ENCODE measurements at places on chromosomes 7 and 10.
A peak's percentile ranks its signal among the peaks of the same experiment; 100 is the strongest.

DNA sequence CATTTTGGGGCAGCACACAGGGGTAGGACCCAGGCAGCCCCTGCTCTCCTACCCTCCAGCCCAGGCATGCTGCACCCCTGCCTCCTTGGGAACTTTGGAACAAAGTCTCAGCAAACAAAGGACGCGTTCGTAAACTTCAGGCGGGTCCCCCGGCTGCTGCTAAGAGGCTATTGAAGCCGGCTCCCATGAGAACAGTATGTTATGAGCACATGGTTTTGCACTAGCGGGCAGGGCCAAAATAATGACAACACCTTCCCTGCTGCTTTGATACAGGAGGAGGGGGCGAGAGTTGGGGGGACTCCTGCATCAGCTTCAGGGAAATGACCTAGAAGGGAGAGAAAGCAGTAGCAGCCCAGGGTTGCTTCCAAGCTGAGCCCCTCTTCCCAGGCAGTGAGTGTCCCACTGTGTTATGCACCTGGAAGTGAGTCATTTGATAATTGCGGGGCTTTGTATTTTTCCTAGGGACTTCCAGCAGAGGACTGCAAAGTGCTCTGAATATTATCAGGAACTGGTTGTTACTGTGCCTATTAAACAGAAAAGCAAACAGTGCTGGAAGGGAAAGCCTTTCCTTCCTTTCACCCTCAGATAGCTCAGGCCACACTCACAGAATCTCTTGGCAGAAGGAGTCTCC, 6.9 kb downstream of the ITPRIP start:
- DNase-seq: no peak

GRCh38 chr7:112201411-112201810, 4.8 kb downstream of the DOCK4 start:
- no peak for DNase-seq

DNA sequence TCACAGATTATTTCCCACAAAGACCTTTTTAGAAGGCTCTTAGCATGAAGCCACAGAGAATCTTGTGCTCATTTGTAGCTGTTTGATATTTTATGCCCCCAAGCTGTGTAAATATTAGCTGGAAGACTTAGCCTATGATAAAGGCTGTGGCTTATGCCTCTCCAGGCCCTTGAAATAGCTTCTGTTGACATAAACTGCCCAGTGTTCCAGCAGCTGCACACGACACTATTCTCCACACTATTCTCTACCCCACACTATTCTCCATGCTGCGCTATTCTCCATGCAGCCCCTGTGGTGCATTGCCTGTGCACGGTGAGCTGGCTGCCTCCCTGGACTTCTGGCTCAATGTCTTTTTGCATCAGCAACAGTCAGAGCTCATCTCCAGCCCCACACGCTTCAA, 13.1 kb downstream of the DDC start:
- no peak for DNase-seq

- no peak for DNase-seq
Measured at GRCh38 chr7:111067251-111067650, 23.7 kb upstream of the LRRN3 start.

DNA sequence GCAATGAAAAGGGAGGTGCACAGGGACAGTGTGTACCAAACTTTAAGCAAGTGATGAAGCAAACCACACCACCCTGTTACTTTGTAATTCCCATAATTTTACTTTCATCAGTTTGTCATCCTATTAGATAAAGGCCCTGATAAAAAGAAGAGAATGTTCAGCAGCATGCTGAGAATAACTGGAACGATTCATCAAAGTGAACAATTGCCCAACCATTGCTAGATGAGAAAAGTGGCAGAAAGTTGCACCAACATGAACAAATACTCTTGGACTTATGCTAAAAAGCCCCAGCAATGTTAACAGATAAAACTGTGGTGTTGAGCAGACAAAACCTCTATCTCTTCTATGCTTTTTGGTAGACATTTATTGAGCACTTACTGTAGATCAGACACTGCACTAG, 75.5 kb upstream of the PCGF5 start:
- no peak for DNase-seq

GRCh38 chr7:66537380-66537779, 91.3 kb upstream of the KCTD7 start:
- DNase-seq: no peak

GRCh38 chr10:15290150-15290549, 80.9 kb downstream of the FAM171A1 start:
- no peak for DNase-seq

DNA sequence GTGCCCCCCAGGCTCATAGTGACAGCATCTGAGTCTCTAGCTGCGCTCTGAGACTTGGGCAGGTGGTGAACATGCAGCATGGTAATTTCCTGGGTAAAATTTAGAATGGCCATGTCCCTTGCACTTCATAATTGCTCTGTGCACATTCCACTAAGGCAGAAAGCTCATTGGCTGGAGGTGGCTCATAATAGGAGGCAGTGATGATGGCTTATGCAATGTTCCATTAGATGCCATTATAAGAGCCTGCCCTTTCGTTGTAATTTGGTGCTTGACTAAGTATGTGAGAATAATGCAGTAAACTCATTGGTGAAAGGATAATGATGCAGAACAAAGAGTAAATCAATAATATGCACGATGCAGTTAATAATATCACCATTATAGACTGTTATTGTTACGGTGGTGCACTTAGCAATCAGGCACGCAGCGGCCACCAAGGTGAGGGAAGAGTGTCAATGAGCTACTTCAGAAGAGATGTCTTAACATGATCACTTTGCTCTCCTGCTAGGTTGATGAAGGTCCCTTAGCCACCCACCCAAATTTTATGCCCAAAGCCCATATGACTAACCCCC, 545.9 kb downstream of the KCNMA1 start:
- no peak for DNase-seq

GRCh38 chr10:122308417-122309141, 37.5 kb downstream of the BTBD16 start:
- DNase-seq: no peak

- no peak for DNase-seq
Measured at GRCh38 chr7:78493401-78493800, 694.8 kb downstream of the PHTF2 start.

DNA sequence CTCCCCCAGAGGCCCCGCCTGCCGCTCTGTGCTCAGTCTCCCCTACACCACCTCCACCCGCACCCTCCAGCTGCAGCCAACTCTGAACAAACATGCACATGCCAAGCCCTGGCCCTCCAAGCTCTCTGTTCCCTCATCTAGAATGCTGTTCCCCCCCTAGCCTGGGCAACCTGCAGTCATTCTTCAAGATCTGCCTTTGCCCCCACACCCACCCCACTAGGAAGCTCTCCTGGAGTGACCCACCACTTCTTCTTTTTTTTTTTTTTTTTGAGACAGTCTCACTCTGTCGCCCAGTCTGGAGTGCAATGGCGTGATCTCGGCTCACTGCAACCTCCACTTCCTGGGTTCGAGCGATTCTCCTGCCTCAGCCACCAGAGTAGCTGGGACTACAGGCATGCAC, 13.7 kb downstream of the MYL10 start:
- DNase-seq: no peak

DNA sequence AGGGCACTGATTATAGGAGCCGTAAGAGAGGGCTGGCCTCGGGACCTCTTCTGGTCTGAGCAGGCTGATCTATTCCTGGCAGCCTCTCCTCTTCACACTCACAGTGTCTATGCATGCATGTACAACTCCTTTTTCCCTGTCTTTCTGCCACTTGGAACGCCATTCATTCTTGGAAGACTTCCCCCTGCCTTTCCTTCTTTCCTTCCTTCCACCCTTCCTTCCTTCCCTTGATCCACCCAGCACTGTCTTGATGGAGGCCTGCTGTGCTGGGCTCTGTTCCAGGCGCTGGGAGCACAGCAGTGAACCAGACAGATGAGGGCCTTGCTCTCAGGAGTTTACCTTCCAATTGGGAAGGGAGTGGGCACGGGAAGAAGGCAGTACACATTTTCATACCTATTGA, 114.8 kb downstream of the SH3PXD2A start:
- DNase-seq: no peak

DNA sequence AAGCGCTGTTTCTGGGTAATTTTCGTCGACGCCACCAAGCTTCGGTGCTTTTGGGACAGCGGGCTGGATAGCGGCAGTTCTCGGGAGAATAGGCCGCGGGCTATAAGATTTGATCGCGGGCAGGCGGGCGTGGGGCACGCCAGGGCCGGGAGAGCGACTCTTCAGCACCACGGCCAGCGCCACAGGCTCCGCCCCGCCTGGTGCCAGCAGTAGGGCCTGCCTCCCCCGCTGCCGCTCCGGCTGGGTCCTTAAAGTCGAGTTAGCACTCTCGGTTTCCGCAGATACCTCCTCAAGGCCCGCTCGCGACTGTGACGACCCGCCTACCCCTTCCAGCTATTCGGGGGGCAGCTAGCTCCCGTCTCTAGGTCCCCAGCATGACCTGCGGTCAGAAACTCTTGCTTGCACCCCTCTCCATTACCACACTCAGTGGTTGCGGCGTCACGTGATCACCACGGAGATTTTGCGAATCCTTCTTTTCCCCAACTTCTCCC, 9.4 kb downstream of the NXPH1 start:
- peak; percentile 9 for DNase-seq

DNA sequence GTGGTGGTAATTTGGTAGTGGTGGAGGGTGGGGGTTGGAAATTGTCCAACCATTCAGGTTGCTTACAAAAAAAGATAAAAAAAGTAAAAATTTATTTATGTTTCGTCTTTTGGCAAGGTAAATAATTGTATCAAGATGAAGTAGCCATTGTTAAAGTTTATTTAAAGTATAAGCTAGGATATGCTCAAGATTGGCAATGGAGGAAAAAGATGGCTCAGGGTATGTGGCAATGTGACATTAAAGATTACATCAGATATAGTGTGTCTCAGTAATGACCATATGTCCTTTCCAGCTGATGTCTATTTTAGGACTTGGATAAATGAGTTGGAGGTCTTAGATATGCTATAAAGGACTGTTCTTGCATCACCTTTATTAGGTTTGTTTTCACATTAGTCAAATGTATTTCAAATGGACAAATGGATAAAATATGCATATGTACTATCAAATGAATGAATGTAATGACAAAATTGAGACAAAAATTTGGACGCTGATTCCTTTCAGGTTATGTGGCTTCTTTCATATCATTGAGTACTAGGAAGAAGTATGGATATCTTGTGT, 60.9 kb downstream of the ST7 start:
- no peak for DNase-seq

DNA sequence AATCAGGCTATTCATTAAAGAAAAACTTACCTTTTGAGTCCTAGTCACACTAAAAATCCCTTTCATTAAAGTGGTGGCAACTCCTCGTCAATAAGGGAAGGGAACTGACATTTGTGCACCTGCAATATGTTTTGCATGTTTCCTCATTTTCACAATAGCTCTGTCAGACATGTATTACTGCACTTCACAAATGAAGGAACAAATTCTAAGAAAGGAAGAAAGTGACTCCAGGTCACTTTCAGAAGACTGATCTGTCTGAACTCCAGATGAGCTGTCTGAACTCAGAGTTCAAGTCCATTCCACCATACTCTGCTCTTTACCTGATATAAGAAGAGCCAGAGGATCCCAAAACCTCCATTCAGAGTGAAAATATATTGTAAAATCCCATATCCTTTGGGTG, 50.3 kb upstream of the GSAP start:
- no peak for DNase-seq

GRCh38 chr7:80542398-80542797, 30.5 kb upstream of the GNAT3 start:
- no peak for DNase-seq

DNA sequence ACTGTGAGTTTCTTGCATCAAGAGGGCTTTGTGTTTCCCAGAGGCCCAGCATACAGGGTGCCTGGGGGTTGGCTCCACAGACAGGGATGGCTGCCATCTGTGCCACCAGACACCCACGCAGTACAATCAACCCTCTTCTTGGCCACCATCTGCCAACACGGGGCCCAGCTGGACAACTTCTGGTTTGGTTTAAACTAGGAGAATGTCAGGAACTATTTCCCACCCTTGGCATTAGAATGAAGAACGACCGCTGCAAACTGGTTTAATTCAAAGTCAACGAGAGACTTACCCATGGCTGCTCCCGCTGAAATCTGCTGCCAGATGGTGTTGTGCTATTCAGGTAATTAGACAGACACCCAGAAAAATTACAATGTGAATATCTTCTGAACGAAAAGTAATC, 27.8 kb downstream of the NMT2 start:
- DNase-seq: no peak

All from activated T-cell treated with anti-CD3 and anti-CD28 coated beads for 1 hour (primary cell).